ENCODE measurements at places on chromosomes 5 and 9.

DNA sequence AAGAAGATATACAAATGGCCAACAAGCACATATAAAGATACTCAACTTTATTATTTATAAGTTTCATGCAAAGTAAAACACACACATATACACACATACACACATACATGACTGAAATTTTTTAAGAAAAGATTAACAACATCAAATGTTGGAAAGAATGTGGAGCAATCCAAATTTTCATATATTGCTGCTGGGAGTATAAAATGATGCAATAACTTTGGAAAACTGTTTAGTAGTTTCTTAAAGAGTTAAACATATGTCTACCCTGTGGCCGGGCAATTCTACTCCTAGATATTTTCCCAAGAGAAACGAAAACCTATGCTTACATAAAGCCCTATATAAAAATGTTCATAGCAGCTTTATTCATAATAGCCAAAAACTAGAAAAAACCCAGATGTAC lies 99.8 kb upstream of the NR4A3 start:
- no peak for DNase-seq

- DNase-seq = no peak
These were observed 634.4 kb downstream of the DTWD2 start for GRCh38 chr5:118353970-118354369.

GRCh38 chr5:149886692-149887470 lies 57.7 kb downstream of the PDE6A start:
- DNase-seq = no peak

GRCh38 chr9:33850677-33851076 lies 33.7 kb downstream of the UBE2R2 start:
- DNase-seq = no peak

GRCh38 chr5:2191972-2192371 lies 309.2 kb upstream of the IRX4 start:
- no peak for DNase-seq

- no peak for DNase-seq
These were observed 16.3 kb downstream of the IL5 start for GRCh38 chr5:132526974-132527564.

DNA sequence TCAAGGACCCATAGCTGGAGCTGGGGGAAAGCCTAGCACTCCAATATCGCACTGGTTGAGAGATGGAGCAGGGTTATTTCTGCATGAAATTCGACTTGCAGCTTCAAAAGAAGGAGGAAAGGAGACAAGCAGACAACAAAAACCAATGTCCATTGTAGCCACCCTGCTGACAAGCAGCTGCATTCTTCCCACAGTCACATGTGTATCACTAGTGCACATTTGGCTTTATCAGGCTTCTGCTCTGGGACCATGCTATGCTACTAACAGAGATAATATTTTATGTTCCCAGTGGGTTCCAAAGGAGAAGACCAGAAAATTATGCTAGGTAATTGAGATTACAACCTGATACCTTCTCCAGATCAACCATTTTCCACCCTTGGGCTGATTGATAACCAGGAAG lies 59.7 kb downstream of the MFAP3 start:
- DNase-seq = no peak

DNA sequence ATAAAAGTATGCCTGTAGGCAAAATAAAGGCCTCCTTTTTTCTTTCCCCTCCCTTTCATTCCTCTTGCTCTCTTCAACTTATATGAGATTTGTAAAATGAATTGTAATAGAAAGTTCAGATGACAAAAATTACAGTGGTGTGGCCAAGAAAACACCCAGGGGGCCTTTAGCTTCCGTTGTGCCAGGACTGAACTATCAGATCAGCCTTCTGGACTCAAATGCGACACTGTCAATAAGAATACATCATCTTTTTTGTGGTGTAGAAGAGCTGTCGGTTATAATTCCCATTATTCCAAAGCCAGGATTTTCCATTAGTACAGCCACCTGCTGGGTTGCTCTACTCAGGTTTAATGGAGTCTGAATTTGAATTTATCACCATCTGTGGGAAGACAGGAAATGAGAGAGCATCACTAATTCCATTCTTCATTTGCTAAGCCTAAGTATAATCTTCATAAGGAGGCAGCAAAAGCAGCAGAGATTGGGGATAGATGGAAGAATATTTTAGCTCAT lies 443.4 kb downstream of the ANXA1 start:
- DNase-seq = no peak

GRCh38 chr5:168132241-168132641 lies 159.2 kb upstream of the WWC1 start:
- DNase-seq = no peak

DNA sequence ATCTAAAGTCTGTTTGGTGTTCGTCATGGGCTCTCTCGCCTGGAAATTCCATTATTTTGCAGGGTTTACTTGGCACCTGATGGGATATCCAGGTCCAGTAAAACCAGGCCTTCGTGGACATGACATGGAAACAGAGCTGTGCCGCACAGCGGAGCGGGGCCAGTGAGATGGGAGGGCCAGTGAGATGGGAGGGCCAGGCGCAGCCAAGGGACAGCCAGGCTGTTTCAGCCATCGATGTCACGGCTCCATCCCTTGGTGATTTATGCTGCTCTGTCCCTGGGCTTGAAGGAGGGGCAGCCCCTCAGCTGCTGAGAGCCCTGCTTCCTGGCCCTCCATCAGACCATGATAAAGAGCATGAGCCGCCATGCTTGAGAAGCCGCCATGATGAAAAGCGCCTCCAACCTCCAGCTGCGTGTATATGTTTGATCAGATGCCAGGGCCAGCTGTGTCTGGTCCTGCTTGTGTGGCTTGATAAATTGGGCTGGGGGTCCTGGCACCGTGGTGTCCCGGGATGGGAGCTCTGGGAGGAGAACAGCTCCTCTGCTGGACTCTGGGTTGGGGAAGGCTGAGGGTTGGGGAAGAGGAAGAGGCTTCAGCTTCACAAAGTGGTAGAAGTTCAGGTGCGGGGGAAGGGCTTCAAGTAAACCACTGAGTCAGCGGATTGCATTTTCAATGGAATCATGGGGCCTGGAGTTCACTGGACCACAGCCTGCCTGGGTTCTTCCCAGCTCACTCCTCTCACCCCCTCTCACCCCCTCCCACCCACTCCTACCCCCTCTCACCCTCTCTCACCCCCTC lies 6.1 kb upstream of the COL5A1 start:
- no peak for DNase-seq

GRCh38 chr5:78633700-78634099 lies 14.9 kb downstream of the LHFPL2 start:
- DNase-seq = peak; percentile 27

GRCh38 chr9:109013679-109014607 lies 644 bp upstream of the CTNNAL1 start:
- DNase-seq = no peak

GRCh38 chr5:141877356-141878185 lies 639 bp downstream of the PCDH1 start:
- no peak for DNase-seq

DNA sequence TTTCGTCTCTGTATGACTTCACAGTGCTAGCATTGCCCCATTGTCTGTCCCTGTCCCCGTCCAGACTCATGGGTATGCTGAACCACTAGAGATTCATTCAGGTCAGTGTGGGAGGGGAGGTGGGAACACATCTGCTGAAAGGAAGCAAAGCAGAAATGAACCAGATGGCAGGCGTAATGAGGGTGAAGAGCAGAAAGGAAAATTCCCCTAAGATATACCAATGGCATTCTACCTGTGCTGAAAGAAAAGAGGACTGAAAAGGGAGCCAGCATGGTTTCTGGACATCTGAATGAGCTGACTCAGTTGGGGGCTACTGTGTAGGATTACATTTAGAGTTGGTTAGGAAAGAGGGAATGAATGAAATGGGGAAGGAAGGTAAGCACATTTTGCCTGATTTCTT lies 678.7 kb downstream of the MAT2B start:
- DNase-seq = no peak

GRCh38 chr9:73916016-73916673 lies 581.0 kb upstream of the RORB start:
- DNase-seq = no peak

DNA sequence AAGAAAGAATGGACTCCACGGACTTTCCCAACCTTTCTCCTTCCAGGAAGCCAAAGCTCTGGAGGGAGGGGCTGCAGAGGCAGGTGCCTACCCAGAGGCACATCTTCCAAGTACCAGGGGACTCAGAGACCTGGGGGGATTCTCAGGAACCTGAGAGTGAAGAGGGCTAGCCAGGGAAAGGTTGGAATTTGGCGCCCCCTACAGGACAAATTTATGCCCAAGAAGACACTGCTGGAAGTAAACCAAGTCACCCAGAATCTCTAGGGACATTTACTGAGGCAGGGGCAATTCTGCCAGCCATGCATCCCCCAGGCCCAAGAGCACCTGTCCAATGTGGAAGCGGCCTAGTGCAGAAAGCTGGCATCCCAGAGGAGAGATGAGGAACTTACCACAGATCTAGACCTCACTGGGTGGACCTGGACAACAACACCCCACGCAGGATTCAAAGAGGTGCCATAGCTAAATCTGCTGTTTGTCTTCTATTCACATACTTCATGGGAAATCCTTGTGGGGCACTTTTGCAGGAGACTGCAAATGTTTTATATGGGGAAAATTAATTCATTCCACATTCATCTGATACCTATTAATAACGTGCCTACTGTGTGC lies 25.9 kb upstream of the IDNK start:
- DNase-seq = peak; percentile 23

GRCh38 chr9:135804581-135805421 lies 102.5 kb downstream of the CAMSAP1 start:
- DNase-seq = no peak

GRCh38 chr9:131995382-131995781 lies 84.3 kb downstream of the MED27 start:
- no peak for DNase-seq

DNA sequence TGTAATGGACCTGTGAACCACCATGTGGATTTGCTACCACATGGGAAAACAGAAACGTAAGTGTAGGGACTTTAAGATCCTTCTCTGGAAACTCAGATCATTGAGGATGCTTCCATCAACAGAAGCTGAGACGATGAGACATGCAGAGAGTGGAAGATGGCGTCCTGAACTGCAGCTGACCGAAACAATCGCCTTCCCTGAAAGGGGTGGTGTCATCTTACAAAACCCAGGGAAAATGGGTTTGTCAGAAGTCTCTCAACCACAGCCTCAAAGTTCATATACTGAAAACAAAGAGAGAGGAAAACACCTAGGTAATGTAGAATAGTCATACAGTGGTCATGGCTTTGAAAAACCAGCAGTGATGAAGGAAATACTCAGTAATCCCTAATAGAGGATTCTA lies 6.6 kb upstream of the PTPN3 start:
- no peak for DNase-seq

DNA sequence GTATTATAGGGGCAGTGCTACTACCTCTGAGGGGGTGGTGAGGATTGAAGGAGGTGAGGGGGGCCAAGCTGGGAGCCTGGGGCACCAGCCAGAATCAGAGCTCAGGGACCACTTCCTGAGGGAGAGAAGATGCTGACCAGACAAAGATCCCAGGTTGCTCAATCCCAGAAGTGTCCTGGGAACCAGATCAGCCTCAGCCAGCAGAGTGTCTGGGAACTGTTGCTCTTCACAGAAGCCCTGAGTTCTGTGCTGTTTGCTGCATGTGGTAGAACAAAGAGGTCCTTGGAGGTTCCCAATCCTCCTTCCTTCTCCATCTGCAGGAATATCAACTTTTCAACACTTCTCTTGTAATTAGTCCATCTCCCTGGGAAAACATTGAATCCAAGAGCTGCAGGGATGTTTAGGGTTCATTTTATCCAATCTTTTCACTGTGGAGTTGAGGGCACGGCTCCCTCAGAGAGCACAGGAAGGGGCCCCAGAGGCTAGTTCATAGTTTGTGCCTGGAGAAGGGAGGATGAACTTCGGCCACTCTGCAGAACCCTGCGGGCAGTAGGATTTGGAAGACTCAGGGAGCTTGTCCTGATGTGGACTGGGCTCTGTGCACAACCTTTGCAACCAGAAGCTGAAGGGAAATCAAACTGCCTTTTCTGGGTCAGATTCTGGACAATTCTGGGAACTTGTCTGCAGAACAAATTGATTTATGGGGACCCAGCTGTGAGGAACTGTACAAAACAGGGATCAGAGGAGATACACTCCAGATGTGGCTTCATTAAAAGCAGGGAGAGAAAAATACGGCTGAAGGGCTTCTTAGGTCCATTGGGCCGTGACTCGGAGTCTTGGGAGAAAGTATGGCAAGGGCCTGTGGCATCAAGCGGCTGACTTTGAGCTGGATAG lies 57.1 kb downstream of the GALNT12 start:
- no peak for DNase-seq

GRCh38 chr9:3751125-3751758 lies 225.4 kb upstream of the RFX3 start:
- no peak for DNase-seq

- DNase-seq = peak; percentile 55
These were observed 131.3 kb upstream of the ABCA1 start for GRCh38 chr9:105059252-105059651.

DNA sequence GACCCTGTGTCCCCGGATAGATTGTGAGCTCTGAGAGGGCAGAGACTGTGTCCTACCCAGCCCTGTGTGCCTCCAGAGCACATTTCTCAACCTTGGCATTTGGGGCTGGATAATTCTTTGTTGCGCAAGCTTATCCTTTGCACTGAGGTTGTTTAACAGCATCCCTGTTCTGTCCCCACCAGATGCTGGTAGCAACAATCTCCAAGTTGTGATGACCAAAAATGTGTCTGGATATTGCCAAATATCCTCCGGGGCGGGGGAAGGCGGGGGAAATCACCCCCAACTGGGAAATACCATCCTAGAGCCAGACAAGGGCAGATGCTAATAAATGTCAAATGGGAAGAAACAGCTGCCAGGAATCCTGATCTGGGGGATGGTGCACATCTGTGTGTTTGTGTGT lies 24.0 kb upstream of the TNIP1 start:
- DNase-seq = peak; percentile 77

DNA sequence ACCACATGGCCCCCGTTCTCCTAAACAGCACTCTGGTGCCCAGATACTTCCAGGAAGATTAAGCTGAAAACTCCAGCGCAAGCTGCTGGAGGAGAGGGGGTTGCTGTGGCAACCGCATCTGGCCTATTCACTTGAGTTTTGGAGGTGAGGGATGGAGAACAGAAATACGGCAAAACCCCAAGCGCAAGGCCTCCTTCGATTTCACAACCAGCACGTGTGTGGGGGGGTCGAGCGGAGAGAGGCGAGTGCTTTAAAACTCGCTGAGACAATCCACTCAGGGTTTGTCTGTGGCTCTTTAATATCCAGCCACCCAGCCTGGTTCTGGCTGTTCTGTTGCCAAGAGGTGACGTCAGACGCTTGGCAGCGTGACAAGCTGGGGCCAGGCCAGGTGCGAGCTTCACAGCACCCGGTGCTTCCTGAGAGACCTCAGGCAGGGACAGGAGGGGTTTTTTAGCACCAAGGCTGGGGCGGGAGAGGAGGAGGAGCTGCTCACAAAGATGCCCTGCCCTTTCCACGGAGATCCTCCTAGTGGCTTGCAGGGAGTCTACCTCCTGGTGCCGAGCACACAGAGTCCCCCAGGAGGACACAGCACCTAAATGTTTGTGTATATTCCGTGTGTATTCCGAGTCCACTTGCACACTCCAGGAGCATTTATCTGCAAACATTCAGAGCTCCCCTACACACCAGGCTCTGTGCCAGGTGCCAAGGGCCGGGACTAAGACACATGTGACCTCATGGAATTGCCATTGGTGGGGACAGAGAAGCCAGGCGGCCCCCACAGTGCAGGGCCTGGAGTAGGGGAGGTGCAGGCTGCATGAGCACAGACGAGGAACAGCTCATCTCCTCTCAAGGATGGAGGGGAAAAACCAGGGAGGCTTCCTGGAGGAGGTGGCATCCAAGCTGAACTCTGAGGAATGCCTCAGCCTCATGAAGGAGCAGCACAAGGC lies 194.6 kb downstream of the OLFM1 start:
- no peak for DNase-seq

All from inflammatory macrophage treated with lipopolysaccharide for 4 hours (primary cell).